ENCODE measurements at places on chromosomes 4 and X.

DNA sequence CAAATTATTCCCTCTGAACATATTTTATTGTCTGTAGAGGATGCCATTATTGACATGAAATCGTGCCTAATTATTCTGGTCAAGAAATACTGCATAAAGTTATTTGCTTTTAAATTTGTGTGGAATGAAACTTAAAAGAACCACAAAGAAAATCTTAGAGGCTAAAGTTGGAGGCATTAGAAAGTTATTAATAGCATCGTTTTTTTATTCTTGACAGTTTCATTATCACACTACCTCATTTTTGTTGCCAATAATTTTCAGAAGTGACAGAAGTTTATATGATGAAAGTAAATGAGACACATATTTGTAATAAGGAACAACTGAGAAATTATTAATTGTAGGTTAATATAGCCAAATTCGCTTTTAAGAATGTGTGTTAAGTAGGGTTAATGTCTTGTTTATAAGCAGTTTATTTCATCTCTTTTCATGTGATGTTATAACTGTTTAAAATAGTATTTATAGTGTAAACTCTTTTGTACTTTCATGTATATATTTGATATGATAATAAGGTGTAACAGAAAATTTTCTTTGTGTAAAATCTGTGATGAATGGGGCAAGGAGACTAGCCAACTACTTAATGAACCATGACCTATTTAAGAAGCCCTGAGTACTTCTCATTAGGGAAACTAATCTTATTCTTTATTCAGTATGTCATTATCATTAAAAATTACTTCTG is 54.5 kb upstream of the GRIA2 start:
- no peak for DNase-seq

- no peak for DNase-seq
These were observed 1.3 kb upstream of the FAT4 start for GRCh38 chr4:125313497-125313896.

- no peak for DNase-seq
These were observed 103.9 kb downstream of the MAML3 start for GRCh38 chr4:140049849-140050637.

DNA sequence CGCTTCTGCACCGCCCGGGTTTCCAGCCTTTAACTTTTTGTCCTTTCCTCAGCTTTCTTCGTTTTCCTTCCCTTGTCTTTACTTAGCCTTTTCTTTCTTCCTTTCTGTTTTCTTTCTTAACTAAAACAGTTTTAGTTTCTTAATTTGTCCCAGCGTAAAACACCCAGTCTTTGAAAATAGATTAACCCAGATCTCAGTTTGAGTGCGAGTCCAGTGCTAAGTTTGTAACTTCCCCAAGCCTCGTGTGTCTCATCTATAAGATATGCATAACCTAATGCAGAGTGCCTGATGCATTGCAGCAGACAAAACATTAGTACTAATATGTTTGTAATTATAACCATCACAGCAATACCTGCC is 460 bp upstream of the GEMIN8 start:
- no peak for DNase-seq

DNA sequence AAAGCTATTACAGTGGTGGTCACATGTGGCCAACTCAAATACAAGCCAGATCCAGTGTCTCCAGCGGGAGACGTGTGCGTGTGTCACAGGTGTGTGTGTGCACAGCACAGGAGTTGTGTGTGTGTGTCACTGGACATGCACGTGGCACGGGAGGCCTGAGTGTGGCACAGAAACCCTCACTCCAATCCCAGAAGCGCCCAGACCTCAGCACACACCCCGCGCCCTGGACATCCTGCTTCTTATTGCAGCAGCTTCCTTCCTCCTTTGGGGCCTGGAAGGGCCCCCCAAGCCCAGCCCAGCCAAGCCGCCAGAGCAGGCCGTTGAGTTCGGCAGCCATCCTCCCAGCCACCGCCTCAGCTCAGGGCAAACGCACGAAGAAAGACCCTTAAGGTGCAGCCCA is 37.9 kb downstream of the ACOX3 start:
- no peak for DNase-seq

DNA sequence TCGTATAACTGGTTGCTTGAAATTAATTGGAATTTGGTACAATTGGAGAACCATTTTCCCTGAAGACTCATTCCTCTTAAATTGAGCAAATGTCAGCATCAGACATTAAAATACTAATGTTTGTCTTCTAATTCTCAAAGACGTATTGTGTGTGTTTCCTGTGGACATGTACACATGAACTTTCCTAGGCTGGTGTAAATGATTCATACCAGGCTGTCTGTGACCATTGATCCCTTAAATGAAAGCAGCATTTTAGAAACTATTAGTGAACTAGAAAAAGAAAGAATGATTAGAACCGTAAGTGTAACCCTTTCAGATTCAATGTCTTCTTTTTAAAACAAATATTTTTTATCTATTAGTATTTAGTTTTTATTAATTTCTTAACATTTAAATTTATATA is 332.9 kb downstream of the PPP3CA start:
- DNase-seq, result no peak

- DNase-seq, result peak; percentile 11
These were observed 673 bp downstream of the CNGA2 start for GRCh38 chrX:151735219-151735618.

DNA sequence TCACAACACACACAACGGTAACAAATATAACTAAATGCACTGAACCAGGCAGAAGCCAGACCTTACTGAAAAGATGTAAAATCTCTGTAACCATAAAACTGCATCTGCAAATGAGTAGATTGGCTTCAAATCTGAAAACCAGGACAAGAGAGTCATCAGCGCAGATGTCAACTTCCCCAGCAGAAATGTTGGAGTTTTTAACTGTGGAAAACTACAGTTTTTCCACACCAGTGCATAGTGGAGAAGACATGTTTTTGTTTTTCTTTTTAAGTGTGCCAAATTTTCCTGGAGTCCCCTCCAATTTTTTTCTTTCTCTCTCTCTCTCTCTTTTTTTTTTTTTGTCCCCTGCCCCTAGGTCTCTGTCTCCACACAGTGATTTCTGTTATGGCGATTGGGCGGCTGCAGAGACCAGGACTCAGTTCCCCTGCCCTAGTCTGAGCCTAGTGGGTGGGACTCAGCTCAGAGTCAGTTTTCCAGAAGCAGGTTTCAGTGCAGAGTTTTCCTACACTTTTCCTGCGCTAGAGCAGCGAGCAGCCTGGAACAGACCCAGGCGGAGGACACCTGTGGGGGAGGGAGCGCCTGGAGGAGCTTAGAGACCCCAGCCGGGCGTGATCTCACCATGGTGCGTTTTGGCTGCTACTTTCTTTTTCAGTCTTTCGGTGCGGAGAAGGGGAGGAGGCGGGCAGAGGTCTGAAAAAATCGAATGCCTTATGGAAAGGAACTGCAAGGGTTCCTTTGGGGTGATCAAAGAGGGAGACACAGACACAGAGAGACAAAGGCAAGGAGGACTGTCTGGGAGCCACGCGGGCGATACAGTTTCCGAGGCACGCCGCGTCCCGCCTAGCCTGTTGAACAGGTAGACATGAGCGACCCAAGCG is at the start of gene GUCY1A1:
Gene GUCY1A1 (plus strand): TSS at position 505 of the 878 bp plus-strand sequence. CDS start 30,020 bp downstream, outside the sequence.
- DNase-seq, result peak; percentile 63

- no peak for DNase-seq
These were observed 578 bp upstream of the DKK2 start for GRCh38 chr4:107036584-107037198.

Data from spleen (tissue), 13 donors.